ENCODE measurements at places on chromosomes 7 and 10.

GRCh38 chr10:9301148-9301547, 1246.7 kb downstream of the GATA3 start:
- no peak for DNase-seq

- DNase-seq: no peak
These were observed 255.2 kb downstream of the ARL4A start for GRCh38 chr7:12942609-12943008.

DNA sequence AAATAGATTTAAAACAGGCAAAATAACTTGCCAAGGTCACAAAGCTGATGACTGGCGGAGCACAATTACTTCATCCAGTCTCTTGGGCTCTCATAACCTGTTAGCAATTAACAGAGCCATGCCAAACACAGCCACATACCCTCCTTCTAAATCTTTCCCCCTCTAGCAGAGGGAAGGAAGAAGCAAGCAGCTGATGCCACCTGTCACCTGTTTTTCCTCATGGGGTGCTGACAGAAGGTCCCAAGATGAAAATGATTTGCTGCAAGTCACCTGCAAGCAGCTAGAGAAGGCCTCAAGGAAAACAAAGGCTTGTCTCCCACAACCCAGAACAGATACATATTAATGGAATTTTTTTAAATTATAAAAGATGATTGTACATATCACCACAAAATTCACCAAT, 117.8 kb downstream of the GFRA1 start:
- DNase-seq: no peak

DNA sequence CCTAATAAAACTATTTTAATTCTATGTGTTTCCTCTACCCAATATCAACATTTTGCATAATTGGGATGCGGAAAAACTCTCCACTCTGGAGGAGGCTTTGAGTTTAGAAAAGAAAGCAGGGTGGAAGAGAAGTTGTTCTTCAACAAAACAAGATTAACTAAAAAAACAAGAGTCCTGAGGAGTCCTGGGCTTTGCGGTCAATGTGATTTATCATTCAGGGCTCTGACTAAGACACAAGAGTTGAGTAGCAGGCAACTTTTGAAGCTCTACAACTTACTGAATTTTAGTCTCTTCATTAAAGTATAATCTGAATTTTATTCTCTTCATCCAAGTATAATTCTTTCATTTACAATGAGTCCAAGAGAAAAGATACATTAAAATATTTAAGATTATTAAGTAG, 18.3 kb upstream of the TMEM26 start:
- DNase-seq: no peak

Data from left hindlimb (tissue), 1 donor.